ENCODE measurements at places on chromosomes 1 and 21. TPM values are rescaled to one million over a fixed set of nuclear protein-coding genes. Genes with fewer than 3 reads are reported as not detected.

Gene FOXD3
- not detected for total RNA-seq

Gene NBPF4
- total RNA-seq = 0.46 TPM

Gene DENND2C
- 2.5 TPM for total RNA-seq

Gene MMEL1
- total RNA-seq = 4.6 TPM

Gene CFHR1
- total RNA-seq = 2.5 TPM

Gene UTS2
- total RNA-seq = not detected

Gene EVA1B
- total RNA-seq = 3.5 TPM

Gene TMPRSS3
- 0.23 TPM for total RNA-seq

Gene CHD5
- total RNA-seq = 64.1 TPM

Gene PEF1
- 48.0 TPM for total RNA-seq

All from diencephalon (tissue), 1 donor.